SJSA1 (cell line): ENCODE measurements at places on chromosomes 1 and 21.
A peak's percentile ranks its signal among the peaks of the same experiment; 100 is the strongest.

DNA sequence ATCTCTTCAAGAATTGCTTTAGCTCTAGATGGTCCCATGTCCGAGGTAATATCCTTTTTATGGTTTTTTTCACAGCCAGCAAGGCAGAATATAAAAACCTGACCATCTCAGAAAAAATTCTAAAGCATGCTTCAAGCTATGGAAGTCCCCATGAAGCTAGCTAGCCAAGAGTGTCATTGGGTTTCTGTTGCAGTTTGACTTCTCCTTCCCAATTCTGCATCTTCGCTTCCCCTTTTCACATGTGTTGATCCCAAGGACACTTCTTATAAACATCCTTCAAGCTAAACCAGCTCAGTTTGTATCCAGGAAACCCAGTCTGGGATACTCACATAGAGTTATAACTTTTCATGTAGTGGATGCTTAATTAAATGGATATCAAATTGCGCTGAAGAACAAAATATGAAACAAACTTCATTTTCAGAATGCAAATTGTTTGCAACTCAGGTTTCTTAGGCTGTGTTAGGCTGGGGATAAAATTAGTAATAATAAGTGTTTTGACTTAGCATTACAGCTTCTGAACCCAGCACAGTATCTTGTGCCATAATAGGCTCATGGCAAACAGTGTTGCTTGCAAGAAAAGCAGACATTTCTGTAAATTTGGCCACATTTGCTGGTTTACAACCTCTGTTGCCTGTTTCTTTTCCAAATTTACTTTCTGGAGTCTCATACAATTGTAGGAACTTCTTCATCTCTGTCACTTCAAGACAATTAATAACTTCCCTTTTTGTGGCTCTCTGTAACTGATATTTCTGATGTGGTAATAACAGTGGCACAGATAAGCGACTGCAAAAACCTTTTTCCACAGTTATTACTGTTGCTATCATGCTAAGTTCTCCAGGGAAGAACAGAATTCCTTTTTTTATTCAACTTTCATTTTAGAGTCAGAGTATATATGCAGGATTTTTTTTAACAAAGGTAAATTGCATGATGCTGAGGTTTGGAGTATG is 53.2 kb downstream of the NCAM2 start:
- DNase-seq, result no peak

- DNase-seq, result no peak
Observed at GRCh38 chr1:156738916-156739315, 2.0 kb downstream of the MRPL24 start.

DNA sequence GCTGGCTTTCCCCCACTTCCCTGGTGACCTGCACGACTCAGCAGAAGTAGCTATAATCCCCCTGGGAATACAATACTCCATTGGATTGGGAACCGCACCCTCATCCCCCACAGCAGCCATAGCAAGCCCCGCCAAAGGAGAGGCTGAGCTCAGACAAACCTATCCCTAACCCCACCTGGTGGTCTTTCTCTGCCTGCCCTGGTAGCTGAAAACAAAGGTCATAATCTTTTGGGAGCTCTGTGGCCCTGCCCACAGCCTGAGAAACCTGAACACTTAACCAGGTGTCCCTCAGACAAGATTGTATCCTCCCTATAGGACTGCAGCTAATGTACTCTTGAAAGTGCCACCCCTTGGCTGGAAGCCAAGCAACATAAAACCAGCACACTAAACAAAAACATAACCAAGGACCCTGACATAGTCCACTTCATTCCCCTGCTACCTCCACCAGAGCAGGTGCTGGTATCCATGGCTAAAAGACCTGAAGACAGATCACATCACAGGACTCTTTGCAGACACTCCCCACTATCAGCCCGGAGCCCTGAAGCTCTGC is 71.6 kb upstream of the RUNX1 start:
- no peak for DNase-seq

GRCh38 chr1:183942933-183943693 is 94.4 kb downstream of the COLGALT2 start:
- DNase-seq, result peak; percentile 79

GRCh38 chr1:204792354-204792692 is 78.3 kb upstream of the NFASC start:
- no peak for DNase-seq

DNA sequence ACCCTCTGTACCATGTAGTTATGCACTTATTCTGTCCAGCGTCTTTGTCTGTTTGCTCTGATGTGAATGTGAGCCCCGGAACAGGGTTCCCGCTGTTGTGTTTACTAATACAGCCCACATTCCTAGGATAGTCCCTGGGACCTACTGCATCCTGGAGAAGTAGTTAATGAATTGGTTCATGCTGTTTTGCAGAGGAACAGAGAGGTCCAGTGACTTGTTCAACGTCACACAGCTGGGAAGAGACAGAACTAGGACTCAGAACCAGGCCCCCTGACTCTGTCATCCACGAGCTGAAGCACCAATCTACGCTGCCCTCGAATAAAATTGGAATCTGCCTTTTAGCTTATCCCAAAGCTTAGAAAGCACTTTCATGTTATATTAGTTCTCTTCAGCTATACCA is 784 bp downstream of the AGT start:
- no peak for DNase-seq

- DNase-seq, result no peak
Observed at GRCh38 chr1:33032126-33032869, 4.4 kb downstream of the AK2 start.

- no peak for DNase-seq
Observed at GRCh38 chr1:89269277-89269676, 3.4 kb downstream of the GBP5 start.
